Skin of body (tissue), 3 donors: ENCODE measurements at places on chromosomes 2 and 18. TPM values are rescaled to one million over a fixed set of nuclear protein-coding genes. Genes with fewer than 3 reads are reported as not detected.

Gene NEB
- total RNA-seq = 212 TPM

Gene EVX2
- total RNA-seq = not detected

DNA sequence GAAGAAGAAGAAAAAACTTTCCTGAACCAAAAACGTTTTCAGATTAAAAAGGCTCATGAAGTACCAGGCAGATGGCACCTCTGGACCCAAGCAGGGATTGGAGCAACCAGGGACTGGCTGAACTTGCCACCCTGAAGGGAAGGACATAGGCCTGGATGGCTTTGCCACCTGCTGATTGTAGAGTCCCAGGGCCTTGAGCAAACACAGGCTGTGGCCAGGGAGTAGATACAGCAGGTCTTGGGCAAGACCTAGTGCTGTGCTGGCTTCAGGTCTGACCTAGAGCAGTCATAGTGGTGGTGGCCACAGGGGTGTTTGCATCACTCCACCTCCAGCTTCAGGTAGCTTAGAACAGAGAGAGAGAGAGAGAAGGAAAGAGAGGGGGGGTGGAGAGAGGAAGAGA is 231.5 kb upstream of the FBXO11 start:
- DNase-seq = no peak

GRCh38 chr2:100260712-100261620 is 61.3 kb downstream of the LONRF2 start:
- peak; percentile 68 for DNase-seq

GRCh38 chr2:8324164-8324856 is 357.5 kb upstream of the ID2 start:
- no peak for DNase-seq

GRCh38 chr2:59986511-59986910 is 566.9 kb downstream of the BCL11A start:
- DNase-seq = no peak
